ENCODE measurements at places on chromosomes 13 and 19.

- no peak for DNase-seq
Observed at GRCh38 chr13:95608640-95609323, 35.7 kb downstream of the DZIP1 start.

- DNase-seq, result peak; percentile 74
Observed at GRCh38 chr19:31264041-31264778, 85.0 kb downstream of the TSHZ3 start.

DNA sequence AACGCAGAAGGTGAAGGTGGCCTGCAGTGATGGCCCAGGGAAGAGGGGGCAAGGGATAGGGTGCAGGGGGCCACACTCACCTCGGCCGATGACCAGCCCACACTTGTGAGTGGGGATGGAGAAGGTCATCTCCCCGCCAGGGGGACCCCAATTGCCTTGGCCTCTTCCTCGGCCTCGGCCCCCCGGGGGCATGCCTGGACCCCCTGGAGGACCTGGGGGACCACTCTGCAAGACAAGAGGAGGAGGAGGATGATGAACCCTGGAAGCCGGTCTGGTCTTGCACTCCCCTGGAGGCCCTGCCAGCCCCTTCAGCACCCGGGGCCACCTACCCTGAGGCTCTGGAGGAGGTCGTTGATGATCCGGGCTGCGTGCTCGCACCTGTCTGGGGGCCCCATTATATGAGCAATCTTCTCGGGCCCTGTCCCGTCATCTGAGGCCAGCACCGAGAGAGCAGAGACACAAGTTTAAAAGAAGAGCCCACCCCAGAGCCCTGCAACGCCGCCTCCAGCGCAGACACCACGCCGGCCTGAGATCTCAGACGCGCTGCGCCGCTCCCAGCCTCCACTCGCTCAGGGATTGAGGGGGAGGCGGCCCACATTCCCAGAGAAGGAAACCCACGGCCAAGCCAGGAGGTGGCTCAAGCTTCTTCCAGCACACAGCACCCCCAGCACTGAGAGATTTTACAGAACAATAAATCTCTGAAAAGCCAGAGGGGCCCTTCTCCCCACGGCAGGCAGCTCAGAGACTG is 7.8 kb downstream of the KHSRP start:
- DNase-seq, result no peak

GRCh38 chr13:95298169-95298965 is 2.9 kb downstream of the ABCC4 start:
- no peak for DNase-seq

GRCh38 chr19:29576046-29576606 is 30.0 kb upstream of the POP4 start:
- no peak for DNase-seq

DNA sequence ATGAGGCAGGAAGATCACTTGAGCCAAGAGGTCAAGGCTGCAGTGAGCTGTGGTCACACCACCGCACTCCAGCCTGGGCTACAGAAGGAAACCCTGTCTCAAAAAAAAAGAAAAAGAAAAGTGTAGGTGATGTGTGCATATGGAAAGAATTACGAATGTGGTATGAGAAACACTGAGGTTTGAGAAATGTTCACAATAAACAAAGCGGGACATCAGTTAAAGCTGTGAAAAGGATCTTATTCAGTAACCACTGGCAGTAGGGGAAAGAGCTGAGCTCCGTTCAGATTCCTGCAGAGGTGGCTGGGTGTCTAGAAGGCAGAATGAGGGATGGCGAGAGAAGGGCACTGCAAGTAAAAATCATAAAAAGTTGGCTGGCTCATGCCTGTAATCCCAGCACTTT is 4.1 kb upstream of the IGSF23 start:
- no peak for DNase-seq

DNA sequence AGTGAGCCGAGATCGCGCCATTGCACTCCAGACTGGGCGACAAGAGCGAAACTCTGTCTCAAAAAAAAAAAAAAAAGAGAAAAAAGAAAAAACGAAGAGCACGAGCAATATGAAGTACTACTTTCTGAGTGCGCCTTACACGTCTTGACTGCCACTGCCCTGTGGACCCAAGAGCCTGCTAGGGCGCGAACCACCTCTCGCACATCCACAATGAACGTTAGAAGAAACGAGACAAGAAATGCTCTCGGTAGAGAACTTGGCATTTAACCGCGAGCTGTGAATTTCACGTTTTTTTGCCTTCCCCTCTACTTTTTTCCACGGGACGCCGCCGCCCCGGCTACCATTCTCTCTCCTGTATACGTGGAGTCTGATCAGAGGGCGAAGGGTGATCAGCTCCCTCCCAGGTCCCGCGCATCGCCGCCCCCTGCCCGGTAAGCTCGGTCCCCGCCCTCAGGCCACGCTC is 454 bp downstream of the TIMM44 start:
- no peak for DNase-seq

- no peak for DNase-seq
Observed at GRCh38 chr13:68125087-68125480, 894.9 kb upstream of the PCDH9 start.

DNA sequence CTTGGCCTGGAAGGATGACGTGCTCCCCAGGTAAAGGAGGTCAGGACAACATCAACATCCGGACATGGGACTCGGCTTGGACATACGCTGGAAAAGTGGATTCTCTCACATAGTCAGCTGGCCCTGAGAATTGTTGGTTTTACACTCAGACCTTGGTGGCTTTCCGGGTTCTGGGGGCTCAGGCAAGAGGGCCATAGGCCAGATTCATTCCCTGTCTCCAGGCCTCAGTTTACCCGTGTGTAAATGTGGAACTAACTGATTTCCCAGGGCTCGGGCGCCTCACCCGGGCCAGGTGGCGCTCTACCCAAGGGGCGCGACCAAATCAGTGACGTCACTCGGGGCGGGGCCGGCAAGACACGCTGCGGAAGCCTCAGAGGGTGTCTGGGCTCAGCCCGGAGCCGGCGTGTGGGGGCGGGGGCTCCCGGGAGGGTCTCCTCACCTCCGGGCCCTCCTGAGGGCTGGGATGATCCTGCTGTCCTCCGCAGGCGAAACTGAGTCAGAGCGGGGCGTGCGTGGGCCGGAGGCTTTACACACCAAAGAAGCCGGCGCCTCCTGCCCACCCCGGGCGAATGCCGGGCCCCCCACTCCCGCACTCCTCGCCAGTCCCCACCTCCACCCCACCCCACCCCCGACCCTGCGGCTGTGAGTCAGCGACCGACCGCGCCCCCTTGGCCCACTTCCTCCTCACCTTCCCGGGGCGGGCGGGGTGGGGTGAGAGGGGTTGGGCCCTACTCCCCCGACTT is 862 bp upstream of the VASP start:
- peak; percentile 96 for DNase-seq

DNA sequence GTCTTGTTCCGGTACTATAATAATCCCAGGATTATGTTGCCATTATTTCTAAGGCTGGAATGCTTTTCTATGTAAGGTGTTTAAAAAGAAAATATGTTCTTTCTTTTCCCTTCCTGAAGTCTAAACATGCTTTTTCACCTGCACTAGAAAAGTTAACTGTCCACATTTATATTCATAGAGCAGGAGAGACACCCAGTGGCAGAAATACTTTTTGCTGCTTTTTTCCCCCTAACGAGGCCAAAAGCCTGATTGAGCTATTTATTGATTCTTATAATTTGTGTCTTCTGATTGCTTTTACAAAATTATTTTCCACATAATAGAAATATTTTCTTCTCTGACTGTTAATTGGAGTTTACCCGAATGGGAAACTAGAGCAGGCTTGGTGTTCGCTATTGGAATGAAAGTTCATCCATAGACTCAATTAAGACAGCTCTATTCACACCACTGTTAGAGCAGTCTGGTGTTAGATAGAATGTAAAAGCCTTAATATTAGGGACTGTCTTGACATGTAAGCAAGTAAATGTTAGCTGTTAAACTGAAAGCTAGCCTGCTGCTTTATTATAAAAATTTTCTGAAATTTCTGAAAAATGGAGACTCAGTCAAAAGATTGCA is 15.8 kb downstream of the GPR180 start:
- DNase-seq, result no peak

DNA sequence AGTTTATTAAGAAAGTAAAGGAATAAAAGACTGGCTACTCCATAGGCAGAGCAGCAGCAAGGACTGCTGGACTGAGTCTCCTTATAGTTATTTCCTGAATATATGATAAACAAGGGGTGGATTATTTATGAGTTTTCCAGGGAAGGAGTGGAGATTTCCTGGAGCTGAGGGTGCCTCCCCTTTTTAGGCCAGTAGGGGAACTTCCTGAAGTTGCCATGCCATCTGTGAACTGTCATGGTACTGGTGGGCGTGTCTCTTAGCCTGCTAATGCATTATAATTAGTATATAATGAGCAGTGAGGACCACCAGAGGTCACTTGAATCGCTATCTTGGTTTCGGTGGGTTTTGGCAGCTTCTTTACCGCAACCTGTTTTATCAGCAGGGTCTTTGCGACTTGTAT is 13.5 kb downstream of the ZSCAN5A start:
- DNase-seq, result no peak

- no peak for DNase-seq
Observed at GRCh38 chr13:76461999-76462398, 424.2 kb downstream of the KCTD12 start.

DNA sequence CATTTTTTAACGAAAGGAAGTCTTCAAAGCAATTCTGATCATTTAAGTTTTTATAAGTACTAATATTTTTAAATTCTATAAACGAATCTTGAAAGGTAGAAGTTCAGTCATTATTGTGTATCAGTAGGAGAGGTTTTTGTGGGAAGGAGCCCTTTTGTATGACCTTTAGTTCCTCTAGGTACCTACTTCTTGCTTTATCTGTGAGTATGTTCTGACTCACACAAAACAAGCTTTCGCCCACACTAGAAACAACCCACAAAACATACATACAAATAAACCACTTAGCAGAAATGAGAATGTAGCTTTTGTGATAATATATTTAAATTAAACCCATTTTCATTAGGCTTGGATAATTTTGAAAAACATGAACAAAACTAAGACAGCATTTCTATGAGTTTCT is 27.8 kb downstream of the ERCC5 start:
- DNase-seq, result no peak
